ENCODE measurements at places on chromosomes 1 and 21.
A peak's percentile ranks its signal among the peaks of the same experiment; 100 is the strongest.

DNA sequence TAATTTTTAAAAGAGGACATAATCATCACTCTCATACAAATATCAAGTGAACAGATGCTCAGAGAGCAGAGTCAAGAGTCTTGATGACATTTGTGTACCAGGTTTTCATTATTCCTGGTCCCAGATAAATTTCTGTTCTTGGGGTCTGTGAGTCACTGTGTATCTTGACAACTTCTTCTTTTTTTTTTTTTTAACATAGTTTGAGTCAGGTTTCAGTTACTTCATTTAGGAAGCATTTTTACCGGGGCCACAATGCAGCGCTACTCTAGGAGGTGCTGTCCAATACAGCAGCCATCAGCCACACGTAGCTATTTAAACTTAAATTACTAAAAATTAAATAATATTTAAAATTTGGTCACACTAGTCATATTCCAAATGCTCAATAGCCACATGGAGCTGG is 188.1 kb upstream of the SAMSN1 start:
- no peak for DNase-seq

DNA sequence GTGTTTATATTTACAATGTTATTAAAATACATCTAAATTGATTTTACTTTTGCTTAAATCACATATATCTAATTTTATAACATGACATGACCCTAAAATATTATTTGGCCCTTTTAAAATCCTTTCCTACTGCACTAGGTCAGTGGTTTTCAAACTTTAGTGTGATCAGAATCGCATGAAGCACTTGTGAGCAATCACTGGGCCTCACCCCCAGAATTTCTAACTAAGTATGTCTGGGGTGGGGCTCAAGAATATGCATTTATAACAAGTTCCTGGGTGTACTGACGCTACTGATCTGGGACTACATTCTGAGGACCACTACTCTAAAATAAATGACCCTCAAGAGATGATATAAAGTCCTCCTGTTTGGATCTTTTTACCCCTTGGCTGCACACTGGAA is 8.8 kb downstream of the COL24A1 start:
- DNase-seq: no peak

GRCh38 chr1:153774780-153775457 is at the start of gene SLC27A3:
Gene SLC27A3, plus strand, starts transcription at chr1:153775407. Its CDS starts 91 bp downstream, at chr1:153775498.
- DNase-seq: peak; percentile 66

DNA sequence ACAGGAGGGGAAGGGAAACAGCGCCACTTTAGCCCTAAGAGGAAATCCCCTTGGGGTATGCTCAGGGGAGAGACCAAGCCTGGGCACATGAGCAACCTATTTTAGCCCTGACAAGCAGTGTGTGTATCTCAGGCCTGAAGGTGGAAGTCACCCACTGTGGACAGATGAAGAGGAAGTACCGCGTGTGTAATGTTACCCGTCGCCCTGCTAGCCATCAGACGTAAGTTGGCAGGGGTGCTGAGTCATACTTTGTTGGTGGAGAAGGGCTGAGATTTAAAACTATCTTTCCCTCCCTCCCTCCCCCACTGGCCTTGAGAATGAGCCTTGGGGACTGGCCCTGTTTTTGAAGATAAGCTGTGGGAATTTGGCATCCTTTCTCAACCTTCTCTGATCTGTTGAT is 11.2 kb downstream of the AGO1 start:
- DNase-seq: no peak

DNA sequence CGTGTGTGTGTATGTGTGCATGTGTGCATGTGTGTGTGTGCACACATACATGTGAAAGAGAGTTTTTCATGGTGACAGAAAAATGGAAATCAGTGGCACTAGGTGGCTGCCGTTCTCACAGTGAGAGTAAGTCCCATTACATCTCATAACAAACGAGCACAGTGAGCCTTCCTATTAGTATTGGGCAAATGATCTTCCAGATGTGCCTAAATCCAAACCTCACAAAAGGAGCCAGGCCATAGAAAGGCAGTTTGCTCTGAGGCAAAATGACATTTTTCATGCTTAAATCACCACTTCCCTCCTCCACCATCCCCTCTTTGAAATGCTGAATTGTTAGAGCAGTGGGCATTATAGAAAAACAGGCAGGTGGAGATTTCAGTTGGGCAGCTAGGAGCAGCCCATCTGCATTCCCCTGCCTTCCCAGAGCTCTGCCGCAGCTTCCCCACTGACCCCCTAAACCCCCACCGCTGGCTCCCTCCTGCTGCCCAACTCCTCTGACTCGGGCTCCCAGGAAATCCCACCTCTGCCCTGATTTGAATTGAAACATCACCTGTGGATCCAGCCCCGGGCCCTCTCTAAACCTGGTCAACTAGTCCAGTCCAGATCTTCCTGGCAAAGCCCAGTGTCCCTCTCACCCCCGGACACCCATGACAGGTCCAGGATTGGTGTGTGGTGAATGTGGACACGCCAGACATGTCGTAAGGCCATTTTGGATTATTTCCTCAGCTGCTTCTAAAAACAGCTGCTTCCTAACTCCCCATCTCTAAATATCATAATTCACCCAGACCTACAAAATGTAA is 190.5 kb downstream of the SEC16B start:
- no peak for DNase-seq

- DNase-seq: no peak
Observed at GRCh38 chr1:181032535-181032934, 1.2 kb upstream of the MR1 start.
